ENCODE measurements at places on chromosomes 12 and 14.
A peak's percentile ranks its signal among the peaks of the same experiment; 100 is the strongest.

GRCh38 chr12:6662602-6662905 lies 365 bp downstream of the ING4 start:
- peak overlapping the region; percentile 96 for H3K4me3 ChIP-seq
- H3K27ac ChIP-seq, result peak overlapping the region; percentile 97
- DNase-seq, result no peak

DNA sequence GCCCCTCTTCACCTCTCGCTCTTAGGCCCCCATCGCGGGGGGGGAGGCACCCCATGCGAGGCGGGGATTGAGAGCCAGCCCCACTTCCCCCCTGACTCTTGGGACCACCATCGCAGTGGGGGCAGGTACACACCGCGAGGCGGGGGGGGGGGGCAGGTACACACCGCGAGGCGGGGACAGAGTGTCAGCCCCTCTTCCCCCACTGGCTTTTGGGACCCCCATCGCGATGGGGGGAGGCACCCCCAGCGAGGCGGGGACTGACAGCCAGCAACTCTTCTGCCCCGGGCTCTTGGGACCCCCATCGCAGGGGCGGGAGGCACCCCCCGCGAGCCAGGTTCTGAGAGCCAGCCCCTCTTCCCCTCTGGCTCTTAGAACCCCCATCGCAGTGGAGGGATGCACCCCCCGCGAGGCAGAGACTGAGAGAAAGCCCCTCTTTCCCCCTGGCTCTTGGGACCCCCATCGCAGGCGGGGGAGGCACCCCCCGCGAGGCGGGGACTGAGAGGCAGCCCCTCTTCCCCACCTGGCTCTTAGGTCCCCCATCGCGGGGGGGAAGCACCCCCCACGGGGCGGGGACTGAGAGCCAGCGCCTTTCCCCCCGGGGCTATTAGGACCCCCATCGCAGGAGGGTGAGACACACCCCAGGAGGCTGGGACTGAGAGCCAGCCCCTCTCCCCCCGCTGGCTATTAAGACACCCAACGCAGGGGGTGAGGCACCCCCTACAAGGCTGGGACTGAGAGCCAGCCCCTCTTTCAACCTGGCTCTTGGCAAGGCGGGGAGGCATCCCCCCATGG lies 196.5 kb upstream of the PZP start:
- no peak for DNase-seq
- no peaks in the 10 kb centered on the region for H3K27me3 ChIP-seq
- H3K36me3 ChIP-seq, result no peaks in the 10 kb centered on the region
- H3K27ac ChIP-seq, result no peak overlapping the region
- no peak overlapping the region for H3K4me3 ChIP-seq
- no peaks in the 10 kb centered on the region for H3K4me1 ChIP-seq

DNA sequence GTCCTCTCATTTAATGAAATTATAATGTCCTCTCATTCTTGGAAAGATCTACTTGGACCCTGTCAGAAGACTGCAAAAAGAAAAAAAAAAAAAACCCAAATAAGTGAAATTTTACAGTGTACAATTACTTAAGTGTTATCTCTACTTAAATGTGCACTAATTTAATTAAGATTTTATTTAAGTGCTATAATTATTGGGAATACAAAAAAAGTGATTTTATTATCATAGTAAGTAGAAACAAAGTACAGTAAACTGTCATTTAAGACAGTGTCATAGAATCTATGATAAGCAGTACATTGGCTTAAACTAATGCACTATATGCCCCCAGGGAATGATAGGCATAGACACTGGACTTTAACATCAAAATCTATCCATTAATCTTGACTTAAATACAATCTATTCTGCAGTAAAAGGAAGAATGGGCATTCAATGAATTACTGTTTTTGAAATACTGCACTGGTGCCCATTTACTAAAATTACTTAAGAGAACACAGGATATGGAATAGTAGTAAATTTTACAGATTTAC lies 23.3 kb downstream of the INSM2 start:
- H3K27ac ChIP-seq, result no peak overlapping the region
- no peak for DNase-seq
- no peaks in the 10 kb centered on the region for H3K27me3 ChIP-seq
- no peaks in the 10 kb centered on the region for H3K4me1 ChIP-seq
- H3K4me3 ChIP-seq, result no peak overlapping the region

- no peak overlapping the region for H3K4me3 ChIP-seq
- peak overlapping the region; percentile 16 for H3K27ac ChIP-seq
- H3K27me3 ChIP-seq, result peaks cover 30% of the 10 kb centered on the region
- no peak for DNase-seq
- peaks cover 17% of the 10 kb centered on the region for H3K4me1 ChIP-seq
Observed at GRCh38 chr14:104086661-104087461, 1.4 kb downstream of the ASPG start.

GRCh38 chr12:67540920-67541624 lies 107.5 kb upstream of the DYRK2 start:
- peak overlapping the region; percentile 60 for H3K27ac ChIP-seq
- H3K4me3 ChIP-seq, result no peak overlapping the region
- H3K4me1 ChIP-seq, result peaks cover 26% of the 10 kb centered on the region
- DNase-seq, result no peak

DNA sequence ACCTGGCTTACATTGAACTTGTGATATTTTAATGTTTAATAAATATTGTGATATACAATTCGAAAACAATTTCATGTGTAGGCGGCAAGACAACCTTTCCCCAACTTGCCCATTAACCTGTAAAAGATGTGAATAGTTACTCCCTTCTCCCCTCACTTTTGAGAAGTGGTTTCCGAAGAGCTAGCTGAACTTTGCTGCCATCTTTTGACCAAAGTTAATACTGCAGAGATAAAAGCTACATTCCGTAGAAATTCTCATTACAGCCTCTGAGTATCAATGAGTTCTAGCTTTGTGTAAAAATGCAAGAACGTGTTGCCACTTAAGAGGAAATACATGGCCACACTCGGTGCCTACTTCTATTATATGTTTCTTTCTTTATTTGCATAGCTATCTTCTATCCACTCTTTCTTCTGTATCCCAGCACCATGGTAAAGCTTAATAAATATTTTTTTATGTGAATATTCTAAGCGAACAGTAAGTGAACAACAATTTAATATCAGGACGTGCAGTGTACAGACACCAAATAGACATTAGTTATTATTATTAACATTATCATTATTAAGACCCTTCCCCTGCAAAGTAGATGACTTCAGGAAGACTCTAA lies 105.1 kb upstream of the TMEM260 start:
- H3K36me3 ChIP-seq, result no peaks in the 10 kb centered on the region
- no peaks in the 10 kb centered on the region for H3K4me1 ChIP-seq
- H3K4me3 ChIP-seq, result no peak overlapping the region
- no peak for DNase-seq
- H3K27me3 ChIP-seq, result peaks cover 40% of the 10 kb centered on the region

Data from mesothelial cell of epicardium (in vitro differentiated cells).